ENCODE measurements at places on chromosomes 7 and 10. TPM values are rescaled to one million over a fixed set of nuclear protein-coding genes. Genes with fewer than 3 reads are reported as not detected.

The FAM25G gene
- not detected for total RNA-seq

GRCh38 chr10:96511044-96511945 lies 2.4 kb downstream of the TLL2 start:
- no peak for DNase-seq

DNA sequence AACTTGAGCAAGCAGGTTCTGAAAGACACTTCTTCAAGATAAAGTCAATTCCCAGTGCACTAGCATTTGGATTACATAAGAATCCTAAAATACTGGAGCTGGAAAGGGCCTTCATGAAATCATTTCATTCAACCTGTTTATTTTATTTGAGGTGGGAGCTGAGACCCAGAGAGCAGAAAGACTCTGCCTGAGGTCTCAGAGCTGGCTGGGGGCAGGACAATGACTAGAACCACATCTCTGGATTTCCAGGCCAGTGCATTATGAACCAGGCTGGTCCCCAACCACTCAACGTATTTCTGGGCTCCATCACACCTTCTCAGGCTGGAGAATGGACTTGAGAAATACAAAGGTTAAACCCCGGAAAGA lies 8.4 kb downstream of the ANXA11 start:
- no peak for DNase-seq

The MAT1A gene
- 0.19 TPM for total RNA-seq

The YAE1 gene
- 19.0 TPM for total RNA-seq

The CNNM1 gene
- 0.16 TPM for total RNA-seq

DNA sequence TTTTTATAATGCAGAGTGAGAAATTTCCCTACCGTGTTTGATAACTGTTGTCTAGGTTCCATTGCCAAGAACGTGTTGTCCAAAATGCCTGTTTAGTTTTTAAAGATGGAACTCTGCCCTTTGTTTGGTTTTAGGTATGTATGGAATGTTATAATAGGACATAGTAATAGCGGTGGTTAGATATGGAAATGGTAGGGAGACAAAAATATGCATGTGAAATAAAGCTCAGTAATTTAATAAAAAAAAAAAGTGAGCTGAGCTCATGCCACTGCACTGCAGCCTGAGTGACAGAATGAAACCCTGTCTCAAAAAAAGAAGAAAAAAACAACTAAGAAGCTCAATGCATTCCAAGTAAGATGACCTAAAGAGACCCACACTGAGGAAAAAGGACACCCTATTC lies 72.9 kb downstream of the ZNF783 start:
- DNase-seq: no peak

GRCh38 chr10:77879710-77880109 lies 46.8 kb downstream of the DLG5 start:
- DNase-seq: no peak

GRCh38 chr7:124781418-124781817 lies 15.8 kb upstream of the GPR37 start:
- no peak for DNase-seq

GRCh38 chr7:134448356-134449229 lies 10.3 kb downstream of the AKR1B1 start:
- DNase-seq: no peak

DNA sequence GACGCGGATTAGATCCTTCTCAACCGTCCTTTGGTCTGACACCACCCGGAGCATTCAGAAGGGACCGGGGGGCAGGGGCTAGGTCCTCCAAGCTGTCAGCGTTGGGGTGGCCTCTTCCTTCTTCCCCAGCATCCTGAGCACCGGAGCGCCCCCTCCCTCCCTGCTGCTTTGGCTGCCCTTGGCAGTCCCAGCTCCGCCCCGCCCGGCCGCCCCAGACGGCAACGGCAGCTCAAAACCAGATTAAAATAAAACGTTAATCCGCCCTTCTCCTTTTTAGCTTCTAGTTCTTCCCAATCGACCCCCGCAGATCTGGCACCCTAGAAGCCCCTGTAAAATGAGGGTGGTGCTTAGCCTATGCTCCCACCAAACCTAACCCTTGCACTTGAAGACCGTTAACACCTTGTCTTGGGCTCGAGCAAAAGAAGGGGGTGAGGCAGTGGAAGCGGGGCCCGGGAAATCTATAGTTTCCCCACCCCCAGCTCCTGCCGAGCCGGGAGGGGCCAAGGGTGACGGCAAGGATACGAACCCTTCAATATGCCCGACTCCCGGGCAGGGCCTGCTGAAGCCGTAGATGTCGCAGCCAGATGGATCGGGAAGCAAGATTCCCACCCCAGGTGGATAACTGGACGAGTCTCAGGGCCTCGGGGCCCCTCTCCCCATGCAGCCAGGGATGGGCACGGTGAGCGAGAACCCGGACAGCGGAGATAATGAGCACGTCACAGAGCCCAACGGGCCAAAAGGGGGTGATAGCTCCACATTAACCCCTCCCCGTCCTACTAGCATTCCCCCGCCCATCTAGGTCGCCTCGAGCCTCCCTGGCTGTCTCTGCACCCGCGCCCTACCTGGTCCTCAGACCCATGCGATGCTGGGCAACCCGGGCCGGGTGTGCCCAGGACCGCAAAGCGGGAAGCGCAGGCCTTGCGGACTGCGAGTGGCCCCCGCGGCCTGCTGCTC lies 169.7 kb downstream of the NRF1 start:
- DNase-seq: no peak

The UCMA gene
- not detected for total RNA-seq

DNA sequence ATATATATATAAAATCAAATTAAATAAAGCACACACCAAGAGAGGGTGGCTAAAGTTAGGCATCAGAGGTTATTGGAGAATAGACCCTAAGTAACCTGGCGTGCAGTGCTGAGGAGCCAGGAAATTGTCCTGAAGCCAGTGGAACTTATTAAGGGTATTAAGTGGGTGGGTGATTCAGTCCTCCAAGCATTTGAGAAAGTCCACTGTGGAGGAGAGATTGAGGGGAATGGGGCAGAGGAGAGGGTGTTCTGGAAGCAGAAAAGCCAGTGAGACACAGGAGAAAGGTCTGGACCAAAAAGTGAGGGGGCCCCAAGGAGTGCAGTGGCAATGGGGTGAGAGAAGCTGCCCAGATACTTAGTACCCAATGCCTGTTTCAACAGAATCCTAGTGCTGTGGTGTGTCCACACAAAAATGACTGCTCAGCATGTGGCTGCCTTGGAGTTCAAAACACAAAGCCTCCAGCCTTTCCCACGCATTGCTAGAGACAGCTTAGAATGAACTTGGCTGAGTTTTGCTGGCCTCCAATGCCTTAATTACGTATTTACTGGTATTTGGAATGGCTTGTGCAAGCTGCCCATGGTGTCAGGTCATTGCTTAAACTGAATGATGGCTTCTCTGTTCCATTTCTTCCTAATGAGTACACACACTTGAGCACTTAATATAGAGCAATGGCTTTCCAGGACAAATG lies 44.9 kb upstream of the CHST15 start:
- DNase-seq: no peak

DNA sequence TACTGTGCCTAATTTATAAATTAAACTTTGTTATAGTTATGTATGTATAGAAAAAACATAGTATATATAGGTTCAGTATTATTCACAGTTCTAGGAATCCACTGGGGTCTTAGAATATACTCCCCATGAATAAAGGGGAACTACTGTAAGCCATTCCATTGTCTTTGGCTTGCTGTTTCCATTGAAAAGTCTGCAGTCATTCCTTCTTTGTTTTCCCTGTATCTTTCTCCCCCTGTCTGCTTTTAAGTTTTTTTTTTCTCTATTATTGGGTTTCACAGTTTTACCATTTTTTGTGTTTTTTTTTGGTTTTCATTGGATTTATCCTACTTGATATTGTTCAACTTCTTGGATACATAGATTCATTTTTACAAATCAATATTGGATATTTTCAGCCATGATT lies 6.7 kb upstream of the PNLIP start:
- DNase-seq: no peak

- DNase-seq: no peak
These were observed 149.4 kb upstream of the MKI67 start for GRCh38 chr10:128275388-128276177.

GRCh38 chr10:69361303-69361614 lies 55.5 kb downstream of the TACR2 start:
- no peak for DNase-seq

The GJD4 gene
- total RNA-seq: not detected

DNA sequence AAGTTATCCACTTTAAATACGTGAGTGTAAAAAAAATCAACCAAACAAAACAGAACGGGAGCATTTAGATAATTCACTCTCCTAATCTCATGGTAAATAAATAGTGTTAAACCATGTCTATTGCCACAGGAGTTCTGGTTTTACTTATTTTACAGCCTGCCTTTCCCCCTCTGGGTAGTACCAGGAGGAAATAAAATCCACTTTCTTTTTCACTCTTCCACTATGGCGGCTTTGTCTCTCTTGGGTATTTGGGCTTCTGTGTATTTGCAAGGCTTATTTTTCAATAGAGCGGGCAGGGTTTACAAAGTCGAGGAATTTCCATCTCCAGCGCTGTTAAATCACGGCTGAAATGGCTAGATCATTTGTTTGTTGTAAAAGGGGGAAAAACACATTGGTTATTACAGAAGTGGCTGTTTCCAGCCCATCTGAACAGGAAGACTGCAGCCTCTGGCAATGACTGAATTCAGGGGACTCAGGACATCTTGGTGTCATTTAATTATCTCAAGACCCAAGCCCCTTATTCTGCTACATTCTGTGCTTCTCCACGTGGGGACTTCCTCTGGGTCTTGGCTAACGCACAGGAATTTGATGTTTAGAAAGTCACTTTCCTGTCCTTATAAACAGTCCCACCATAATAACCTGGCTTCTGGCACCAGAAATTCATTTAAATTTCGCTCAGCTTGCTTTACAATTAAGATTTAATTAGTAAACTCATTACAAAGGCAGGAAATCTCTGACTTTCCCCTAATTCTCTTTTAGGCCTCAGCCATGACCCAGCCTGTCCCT lies 323.9 kb downstream of the GATA3 start:
- DNase-seq: no peak
